ENCODE measurements at places on chromosomes 11 and 22. TPM values are rescaled to one million over a fixed set of nuclear protein-coding genes. Genes with fewer than 3 reads are reported as not detected.

Gene TOMT
- polyA plus RNA-seq = not detected

DNA sequence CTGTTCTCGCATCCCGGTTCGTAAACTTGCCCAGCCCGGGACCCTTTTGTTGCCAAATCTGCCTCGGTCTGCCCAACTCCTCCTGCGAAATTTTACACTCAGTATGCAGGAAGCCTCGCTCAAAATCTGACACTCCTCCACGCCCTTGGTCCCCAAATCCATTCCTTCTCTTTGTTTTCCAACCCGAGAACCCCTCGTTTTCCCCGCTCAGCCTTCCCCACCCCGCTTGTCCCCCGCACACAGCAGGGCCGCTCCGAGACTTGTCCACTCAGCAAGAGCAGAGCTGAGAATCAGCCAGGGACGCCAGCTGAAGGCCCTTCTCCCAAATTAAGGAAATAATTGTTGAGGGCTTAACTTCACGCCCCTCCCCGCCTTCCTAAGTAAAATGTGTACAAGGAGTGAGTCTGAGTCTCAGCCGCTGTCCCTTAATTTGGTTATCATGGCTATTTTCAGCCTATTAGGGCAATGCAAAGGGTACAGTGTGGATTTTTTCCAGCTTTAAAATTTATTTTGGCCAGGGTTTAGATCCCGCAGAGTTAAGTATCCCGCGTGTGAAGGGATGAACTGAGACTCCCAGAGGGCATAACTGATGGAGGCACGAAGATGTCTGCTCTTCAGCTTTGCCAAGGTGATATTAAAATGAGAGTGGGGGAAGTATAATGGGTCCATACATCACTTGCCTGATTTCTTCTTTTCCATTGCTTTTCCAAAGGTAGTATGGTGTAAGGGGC, 581 bp upstream of the FBXO3 start:
- DNase-seq = no peak

- DNase-seq = no peak
Measured at GRCh38 chr11:10298342-10298741, 4.3 kb upstream of the SBF2 start.

Gene CARD10
- polyA plus RNA-seq = 27.7 TPM
